ENCODE measurements at places on chromosomes 5 and 9. TPM values are rescaled to one million over a fixed set of nuclear protein-coding genes. Genes with fewer than 3 reads are reported as not detected.

Gene BARX1
- total RNA-seq: 6.9 TPM

Gene NRG2
- total RNA-seq: 0.81 TPM

DNA sequence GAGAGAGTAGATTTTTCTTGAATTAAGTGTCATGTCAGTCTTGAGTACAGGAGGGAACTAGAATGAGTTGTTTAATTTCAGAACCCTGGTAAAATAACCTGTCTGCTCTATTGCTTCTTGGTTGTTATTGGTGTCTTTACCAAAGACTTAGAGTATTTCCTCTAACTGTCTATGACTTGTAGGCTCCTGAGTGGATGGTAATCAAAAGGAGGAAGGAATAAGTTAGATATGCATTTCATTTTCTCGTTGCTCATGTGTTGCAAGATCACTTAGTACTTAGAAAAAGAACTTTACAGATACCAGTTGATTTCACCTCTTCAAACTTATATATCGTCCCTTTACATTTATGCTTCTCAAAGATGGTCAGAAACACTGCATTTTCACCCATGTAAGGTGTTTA lies 31.1 kb downstream of the UHRF2 start:
- H3K4me1 ChIP-seq: peaks cover under 1% of the 10 kb centered on the region
- no peaks in the 10 kb centered on the region for H3K27me3 ChIP-seq
- no peaks in the 10 kb centered on the region for H3K36me3 ChIP-seq
- H3K4me3 ChIP-seq: no peak overlapping the region
- DNase-seq: no peak

DNA sequence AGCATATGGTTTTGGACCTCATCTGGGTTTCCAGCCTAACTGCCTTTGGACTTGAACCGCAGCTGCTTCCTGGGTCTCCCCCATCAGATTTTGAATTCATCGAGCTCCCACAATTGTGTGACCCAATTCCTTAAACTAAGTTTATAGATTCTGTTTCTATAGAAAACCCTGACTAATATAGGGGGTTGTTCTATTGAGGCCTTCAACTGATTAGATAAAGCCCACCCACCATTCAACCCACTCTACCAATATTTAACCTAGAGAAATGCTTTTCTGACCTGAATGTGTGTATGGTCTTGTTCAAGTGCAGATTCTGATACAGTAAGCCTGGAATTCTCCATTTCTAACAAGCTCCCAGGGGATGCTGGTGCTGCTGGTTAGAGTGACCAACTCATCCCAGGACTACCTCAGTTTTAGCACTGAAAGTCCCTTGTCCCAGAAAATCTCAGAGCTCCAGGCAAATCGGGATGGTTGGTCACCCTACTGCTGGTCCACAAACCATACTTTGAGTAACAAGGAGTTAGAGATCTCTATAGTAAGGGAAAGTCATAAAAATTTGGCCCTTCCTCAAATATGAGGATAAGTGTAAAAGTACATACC lies 31.7 kb upstream of the GNE start:
- H3K4me1 ChIP-seq: no peaks in the 10 kb centered on the region
- H3K27me3 ChIP-seq: peaks cover 7% of the 10 kb centered on the region
- H3K4me3 ChIP-seq: no peak overlapping the region

DNA sequence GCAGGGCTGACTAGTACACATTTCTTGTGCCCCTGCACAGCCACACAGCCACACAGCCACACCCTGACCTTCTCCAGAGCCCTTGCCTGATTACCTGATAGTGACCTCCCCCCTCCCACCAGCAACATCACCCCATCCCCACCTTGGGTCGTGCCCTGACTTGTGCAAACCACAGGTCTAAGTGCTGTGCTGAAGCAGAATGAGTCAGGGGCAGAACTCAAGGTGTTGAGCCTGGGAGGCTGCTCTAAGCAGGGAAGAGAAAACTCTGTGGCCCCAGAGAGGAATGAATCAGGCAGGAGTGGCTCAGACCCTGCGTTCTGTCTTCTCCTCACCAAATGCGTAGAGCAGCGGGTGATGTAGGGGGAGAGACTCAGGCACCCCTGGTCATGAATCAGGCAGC lies 24.3 kb upstream of the FAT2 start:
- no peak overlapping the region for H3K4me3 ChIP-seq
- no peak for DNase-seq
- peaks cover 9% of the 10 kb centered on the region for H3K27me3 ChIP-seq
- no peak overlapping the region for H3K27ac ChIP-seq
- no peaks in the 10 kb centered on the region for H3K36me3 ChIP-seq

GRCh38 chr9:93587651-93588347 lies 11.4 kb downstream of the PHF2 start:
- no peak overlapping the region for H3K27ac ChIP-seq
- peaks cover 10% of the 10 kb centered on the region for H3K36me3 ChIP-seq
- DNase-seq: no peak
- no peak overlapping the region for H3K4me3 ChIP-seq
- H3K27me3 ChIP-seq: peaks cover 2% of the 10 kb centered on the region
- H3K4me1 ChIP-seq: peaks cover 27% of the 10 kb centered on the region

DNA sequence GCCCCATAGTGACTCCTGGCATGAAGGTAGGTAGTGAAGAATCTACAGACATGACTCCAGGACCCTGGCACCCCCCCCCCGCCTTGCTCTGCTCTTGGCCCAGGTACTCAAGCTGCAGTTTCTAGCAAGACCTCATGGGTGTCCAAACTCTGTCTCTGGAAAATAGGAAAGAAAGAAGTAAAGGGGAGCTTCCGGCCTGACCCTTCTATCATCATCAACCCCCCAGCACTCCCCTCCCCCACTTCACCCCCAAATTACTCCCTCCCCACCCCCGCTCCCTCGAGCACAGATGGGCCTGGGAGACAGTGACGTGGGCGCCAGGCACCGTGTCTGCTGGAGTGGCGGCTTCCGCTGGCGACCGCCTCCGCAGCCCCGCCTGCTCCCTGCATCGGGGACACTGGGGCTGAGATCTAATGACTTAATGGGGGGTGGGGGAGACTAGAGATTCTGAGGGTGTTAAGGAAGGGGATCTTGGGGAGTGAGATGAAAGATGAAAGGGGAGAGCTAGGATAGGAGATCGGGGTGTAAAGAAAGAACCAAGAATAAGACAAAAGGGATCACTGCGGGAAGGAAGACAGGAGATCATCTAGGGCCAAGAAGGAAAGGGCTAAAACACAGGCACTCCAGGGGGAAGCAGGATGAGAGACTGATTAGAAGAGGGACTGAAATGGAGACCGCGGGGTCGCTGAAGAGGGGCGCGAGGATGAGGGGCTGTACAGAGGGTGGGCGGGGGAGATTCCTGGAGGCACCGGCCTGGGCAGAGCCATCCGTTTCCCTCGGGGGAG lies 1.1 kb upstream of the DNAJB5 start:
- H3K36me3 ChIP-seq: peaks cover 13% of the 10 kb centered on the region
- DNase-seq: peak; percentile 67
- peaks cover 48% of the 10 kb centered on the region for H3K4me1 ChIP-seq

Measured in glutamatergic neuron (in vitro differentiated cells).